ENCODE measurements at places on chromosomes 5 and 9.
A peak's percentile ranks its signal among the peaks of the same experiment; 100 is the strongest.

- peak; percentile 83 for DNase-seq
These were observed 453.8 kb upstream of the ZNF608 start for GRCh38 chr5:125199968-125200865.

DNA sequence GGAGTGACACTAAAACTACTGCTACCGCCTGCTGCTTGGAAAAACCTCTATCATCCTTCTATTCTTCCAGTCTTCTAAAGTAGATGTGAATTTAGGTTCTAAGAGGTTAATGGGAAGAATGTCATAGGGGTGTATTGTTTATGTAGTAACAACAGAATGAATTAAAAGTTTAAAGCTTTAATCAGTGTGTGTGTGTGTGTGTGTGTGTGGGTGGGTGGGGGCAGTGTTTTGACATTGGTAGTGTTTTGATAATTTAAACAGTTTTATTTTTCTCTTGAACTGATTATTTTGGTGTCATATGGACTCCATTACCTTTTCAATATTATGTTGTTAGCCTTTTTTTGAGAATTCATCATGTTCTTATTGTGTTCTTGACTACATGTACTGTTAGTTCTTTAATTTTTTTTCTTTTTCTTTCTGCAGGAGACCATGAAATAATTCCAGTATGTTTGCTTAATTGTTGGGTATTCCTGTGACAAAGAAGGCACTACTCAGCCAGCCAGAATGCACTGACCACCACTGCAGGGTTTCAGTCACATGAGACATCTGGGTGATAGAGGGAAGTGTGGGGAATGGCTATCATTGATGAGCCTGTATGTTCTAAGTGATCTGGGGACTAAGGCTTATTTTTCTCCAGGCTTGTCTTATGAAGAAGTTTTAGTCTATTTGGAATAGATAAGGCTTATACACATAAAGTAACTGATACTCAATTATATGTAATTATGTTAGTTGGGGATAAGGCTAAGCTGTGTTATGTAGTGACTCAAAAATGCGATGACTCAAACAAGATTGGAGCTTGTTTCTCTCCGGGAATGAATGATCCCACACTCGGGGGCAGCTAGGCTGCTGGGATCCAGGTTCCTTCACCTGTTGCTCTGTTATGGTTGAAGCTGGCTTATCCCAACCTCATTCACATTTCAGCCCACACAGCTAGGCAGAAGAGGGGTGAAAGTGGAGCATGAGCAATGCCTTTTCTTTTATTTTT is 50.2 kb upstream of the ACTBL2 start:
- DNase-seq, result no peak

DNA sequence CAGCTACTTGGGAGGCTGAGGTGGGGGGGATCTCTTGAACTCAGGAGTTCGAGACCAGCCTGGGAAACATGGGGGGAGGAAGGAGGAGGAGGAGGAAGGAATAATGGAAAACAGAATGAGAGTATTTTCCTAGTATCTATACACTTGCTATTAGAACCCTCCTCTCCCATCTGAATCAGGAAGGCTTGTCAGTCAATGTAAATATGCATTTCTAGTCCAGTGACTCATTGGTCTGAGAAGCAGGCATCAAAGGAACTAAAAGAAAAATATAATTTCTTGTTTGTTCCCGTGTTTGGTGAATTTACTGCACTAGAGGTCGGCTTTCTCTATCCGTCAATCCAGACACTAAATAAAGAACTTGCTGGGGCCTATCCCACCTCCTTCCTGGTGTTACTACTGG is 88.6 kb downstream of the AGTPBP1 start:
- DNase-seq, result no peak

DNA sequence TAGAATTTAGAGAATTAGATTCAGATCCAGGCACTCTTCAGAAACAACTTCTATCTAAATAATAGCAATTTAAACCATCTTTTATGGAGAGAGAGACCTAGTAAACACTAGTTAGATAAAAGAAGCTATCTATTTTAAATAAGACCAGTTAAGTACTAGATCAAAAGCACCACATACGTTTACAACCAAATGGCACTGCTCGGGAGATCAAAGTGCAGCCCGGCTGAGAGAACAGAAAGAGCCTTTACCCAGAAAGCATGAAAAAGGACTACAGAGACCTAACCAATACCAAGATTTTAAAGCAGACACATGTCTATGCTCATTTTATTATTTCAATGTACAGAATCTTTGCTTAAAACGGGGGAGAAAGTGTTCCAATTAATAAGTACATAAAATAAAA is 30.8 kb downstream of the LIX1 start:
- no peak for DNase-seq

- DNase-seq, result no peak
These were observed 131.1 kb downstream of the ADAMTSL1 start for GRCh38 chr9:18604767-18605730.

GRCh38 chr9:121300283-121301119 is 32.5 kb downstream of the GSN start:
- no peak for DNase-seq

DNA sequence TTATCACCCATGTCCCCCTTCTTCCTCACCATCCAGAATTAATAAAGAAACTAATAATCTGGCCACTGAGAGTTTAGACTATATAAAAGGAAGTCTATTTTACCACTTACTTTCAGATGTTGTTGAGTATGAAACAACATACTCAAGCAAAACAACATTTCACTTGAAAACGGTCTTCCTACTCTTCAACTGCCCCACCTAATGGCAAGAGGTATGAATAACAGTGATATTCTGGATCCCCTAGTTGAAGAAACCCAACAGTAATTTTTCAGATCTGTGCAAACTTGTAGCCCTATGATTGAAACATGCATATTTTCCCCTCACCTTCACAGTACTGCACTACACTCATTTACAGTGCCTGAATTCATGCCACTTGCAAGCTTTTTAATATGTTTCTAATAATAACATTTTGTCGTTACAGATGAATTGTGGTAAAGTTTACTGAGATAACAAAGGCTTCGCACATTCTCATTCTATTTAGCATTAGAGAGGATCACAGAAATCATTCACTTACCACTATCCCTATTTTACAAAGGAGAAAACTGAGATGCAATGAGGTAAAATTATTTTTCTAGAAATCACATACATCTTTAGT is 267.9 kb upstream of the PDE4D start:
- DNase-seq, result peak; percentile 67

DNA sequence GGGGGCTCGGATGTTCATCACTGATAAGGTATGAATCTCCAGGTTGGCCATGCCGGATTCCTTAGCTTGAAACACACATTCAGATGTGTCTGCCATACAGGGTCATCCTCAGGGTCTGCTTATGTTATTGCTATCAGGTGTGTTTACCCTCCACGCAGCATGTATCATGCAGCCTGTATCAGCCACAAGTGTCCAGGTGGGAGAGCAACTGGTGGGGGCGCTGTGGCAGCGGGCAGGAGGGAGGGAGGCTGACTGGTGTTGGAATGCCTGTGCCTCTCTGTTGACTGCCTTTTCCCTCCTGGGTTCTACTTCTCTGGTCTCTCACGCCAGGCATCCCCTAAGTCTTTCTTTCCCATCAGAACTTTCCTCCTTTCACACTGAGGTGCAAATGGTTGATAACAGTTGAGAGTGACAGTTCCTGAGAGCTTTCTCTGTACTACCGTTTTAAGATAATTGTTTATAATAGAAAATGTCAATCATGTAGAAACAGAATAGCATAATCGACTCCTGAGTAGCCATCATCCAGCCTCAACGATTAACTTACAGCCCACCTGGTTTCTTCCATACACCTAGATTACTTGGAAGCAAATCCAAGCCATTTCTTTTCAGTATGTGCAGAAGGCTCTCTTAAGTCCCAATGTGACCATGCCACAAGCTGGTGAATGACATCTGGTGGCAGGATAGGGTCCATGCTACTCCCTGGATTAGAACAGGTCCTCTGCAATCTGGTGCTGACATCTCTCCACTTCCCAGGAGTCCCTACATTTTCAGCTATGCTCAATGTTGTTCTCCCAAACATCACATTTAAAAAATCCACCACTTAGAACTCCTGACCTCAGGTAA is 86.6 kb downstream of the ACER2 start:
- DNase-seq, result no peak

- peak; percentile 77 for DNase-seq
These were observed at the start of gene TRPM6 for GRCh38 chr9:74887041-74887980. TRPM6 (minus strand) TSS chr9:74887921; CDS start chr9:74887856, 65 bp downstream.

GRCh38 chr9:21504894-21505293 is 22.8 kb upstream of the IFNE start:
- no peak for DNase-seq
